GF-D8 (cell line): ENCODE measurements at places on chromosomes 12 and 14.

GRCh38 chr14:22088614-22089342, 415.2 kb upstream of the OR4E1 start:
- DNase-seq: no peak

DNA sequence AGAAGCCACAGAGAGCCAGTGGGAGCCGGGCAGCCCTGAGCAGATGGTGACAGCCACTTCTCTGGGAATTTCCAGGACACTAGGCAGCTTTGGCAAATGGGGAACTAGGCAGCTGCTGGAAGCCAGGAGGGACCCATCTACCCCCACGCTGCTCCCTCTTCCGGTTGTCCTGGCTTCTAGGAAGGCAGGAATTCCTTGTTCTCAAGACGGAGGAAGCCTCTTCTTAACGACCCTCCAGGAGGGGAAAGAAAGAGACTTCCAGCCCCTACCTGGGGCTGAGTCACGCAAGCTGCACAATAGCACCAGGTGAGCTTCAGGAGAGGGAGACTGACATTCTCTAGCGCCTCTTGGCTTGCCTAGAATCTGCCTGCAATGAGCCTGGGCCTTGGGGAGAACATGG, 141.5 kb downstream of the ANO2 start:
- DNase-seq: no peak

DNA sequence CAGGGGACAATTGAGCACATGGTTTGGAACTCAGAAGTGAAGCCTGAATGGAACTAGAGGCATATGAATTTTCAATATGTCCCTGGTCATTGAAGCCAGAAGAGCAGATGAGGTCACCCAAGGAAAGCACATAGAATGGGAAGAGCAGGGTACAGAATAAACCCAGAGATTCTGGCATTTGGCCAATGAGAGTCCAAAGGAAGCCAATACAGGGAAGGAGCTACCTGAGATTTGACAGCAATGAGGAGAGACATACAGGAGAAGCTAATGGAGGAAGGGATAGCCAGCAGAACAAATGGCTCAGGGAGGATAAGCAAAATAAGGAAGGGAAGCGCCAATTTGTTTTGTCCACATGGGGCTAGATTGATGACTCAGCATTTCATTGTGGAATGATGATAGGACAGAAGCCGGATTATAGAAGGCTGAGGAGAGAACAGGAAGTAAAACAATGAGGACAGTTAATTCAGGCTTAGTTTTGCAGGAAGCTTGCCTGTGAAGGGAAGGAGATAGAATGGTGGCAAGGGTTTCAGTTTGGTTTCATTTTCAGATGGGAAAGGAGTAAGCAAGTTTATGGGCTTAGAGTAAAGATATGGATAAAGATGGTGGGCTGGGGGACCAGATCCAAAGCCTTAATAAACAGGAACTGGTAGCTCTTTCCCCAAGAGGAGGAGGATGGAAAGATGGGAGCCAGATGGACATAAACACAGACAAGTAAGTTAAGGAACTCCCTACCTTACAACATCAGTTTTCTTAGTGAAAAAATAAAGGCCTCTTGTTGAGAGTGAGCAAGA, 3.2 kb upstream of the SPTSSA start:
- DNase-seq: peak; percentile 16

DNA sequence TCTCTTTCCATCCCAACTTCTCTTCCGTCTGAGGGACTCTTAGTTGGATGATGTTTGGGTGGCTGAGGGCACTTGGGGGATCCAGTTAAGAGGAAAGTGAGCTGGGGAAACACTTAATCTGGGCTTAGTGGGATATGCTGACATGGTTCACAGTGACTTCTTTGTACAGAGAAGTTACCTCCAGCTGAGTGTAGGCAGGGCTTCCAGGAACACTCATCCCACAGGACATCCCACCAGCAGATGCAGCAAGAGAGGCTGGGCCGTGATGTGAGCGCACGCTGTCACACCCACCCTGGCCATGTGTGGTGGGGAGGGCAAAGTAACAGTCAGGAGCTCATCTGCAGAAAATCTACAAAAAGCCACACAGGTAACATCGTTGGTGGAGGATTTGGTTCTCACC, 832 bp upstream of the CACNA2D4 start:
- DNase-seq: no peak

DNA sequence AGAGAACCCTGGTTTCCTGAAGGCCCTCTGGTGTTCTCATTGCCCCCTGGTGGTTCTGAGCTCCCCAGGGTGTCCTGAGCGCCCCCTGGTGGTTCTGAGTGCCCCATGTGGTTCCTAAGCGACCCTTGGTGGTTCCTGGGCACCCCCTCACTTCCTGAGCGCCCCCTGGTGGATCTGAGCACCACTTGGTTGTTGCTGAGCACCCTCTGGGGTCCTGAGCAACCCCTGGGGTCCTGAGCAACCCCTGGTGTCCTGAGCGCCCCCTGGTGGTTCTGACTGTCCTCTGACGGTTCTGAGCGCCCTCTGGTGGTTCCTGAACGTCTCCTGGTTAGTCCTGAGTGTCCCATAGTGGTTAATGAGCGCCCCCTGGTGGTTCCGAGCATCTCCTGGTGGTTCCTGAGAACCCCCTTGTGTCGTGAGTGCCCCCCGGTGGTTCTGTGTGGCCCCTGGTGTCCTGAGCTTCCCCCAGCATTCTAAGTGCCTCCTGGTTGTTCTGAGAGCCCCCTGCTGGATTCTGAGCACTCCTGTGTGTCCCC, 568.3 kb downstream of the TMEM121 start:
- DNase-seq: no peak

- DNase-seq: no peak
Observed at GRCh38 chr12:114530417-114530816, 124.5 kb upstream of the TBX5 start.

- DNase-seq: no peak
Observed at GRCh38 chr14:52076334-52076733, 7.5 kb upstream of the NID2 start.

DNA sequence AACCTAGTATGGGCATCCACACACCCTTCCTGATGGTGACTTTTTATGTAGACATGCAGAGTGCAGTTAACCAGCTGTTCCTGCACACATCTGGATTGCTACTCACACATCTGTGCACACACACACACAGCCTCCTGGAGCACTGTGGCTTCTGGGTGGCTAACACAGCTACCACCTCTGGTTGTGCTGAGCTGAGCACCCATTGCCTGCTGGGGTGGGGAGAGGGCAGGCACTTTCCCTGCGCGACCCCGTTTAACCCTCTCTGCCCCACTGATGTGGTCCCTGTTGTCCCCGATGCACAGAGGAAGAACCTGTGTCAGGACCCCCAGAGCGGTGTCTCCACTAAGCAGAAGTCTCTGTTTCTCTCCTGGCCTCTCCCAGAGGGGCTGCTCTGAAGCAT, 14.4 kb upstream of the SERPINA3 start:
- no peak for DNase-seq

GRCh38 chr12:131074221-131075083, 120.7 kb downstream of the ADGRD1 start:
- DNase-seq: no peak

DNA sequence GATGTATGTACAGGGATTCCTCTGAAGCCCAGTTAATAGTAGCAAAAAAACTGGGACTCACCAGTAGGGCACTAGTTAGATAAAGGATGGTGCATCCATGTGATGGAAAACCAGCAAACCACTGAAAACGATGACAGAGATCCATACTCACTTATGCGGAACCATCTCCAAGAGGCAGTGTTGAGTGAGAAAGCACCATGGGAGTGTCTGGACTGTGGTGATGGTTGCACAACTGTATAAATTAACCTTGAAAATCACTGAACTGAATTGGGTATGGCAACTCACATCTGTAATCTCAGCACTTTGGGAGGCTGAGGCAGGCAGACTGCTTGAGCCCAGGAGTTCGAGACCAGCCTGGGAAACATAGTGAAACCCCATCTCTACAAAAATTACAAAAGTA, 53.6 kb upstream of the ZFP36L1 start:
- DNase-seq: no peak

DNA sequence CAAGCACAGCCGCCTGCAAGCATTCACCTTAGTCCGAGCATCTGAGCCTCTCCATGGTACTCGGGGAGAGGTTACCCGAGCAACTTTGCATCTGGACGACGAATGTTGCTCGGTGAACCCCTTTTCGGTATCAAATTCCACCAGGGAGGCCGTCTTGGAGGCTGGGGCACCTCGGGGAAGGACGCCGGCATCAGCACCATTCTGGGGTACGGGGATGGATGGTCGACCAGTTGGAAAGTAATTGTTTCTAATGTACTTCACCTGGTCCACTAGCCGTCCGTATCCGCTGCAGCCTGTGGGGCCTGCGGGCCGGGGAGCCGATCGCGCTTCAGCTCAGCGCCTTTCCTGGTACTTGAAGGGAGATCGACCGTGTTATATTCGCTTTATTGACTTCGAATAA, 161.7 kb upstream of the RTL1 start:
- DNase-seq: no peak

DNA sequence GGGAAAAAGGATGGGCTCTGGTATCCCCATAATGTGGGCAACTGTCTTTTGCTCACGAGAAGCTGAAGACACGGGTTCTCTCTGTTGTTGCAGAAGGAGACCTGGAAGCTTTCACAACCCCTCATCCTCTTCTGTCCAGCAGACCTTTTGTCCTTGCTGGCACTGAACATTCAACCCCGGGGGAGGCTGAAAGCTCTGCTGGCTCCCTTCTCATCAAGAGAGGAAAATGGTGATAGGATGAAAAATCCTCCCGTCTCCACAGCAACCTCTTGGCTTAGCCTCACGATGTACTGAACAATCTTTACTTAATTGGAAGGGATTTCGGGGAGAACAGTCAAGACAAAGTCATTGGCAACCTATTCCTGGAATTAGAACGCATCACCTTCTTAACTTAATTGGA, 39.0 kb downstream of the ELK3 start:
- no peak for DNase-seq

- no peak for DNase-seq
Observed at GRCh38 chr14:39446131-39446744, 14.0 kb upstream of the FBXO33 start.
